ENCODE measurements at places on chromosomes 12 and 14. TPM values are rescaled to one million over a fixed set of nuclear protein-coding genes. Genes with fewer than 3 reads are reported as not detected.

GRCh38 chr12:118271770-118272417, 100.8 kb downstream of the TAOK3 start:
- H3K4me3 ChIP-seq = no peak overlapping the region
- no peak for DNase-seq
- H3K27ac ChIP-seq = no peak overlapping the region

GLIPR1L1 gene
- total RNA-seq = not detected

GRCh38 chr14:63435204-63435603, 108.0 kb downstream of the PPP2R5E start:
- peak overlapping the region; percentile 7 for H3K27ac ChIP-seq
- H3K4me1 ChIP-seq = peaks cover 13% of the 10 kb centered on the region
- DNase-seq = no peak
- H3K4me3 ChIP-seq = no peak overlapping the region
- no peaks in the 10 kb centered on the region for H3K36me3 ChIP-seq

DNA sequence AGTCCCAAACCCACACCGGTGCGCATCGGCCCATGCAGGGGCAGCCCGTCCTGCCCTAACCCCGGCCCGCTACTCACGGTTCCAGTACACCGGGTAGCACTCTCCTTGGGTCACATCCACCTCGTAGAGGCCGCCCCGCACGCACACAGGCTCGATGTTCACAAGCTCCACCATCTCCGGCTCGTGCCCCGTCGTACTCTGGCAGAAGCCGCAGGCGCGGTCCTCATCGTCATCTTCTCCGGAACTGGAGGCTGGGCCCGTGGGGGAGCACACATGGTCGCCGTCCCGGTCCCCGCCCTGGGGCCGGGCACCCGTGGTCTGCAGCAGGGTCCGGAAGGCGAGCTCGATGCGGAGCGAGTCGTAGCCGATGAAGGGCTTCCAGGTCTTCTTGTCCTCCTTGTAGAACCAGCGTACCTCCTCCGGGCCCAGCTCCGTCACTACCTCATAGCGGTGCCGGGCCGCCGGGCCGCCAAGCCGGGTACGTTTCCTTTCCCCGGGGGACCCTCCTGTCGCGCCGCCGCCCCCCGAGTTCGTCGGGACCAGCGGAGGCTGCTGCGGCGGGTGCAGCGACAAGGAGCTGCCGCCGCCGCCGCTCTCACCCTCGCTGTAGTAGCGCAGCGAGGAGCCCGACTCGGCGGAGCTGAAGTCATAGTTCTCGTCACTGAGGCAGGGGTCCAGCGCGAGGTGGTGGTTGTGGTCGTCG, 788 bp downstream of the DDHD1 start:
- peak; percentile 25 for DNase-seq
- H3K4me3 ChIP-seq = peak overlapping the region; percentile 93
- H3K4me1 ChIP-seq = peaks cover 14% of the 10 kb centered on the region

DNA sequence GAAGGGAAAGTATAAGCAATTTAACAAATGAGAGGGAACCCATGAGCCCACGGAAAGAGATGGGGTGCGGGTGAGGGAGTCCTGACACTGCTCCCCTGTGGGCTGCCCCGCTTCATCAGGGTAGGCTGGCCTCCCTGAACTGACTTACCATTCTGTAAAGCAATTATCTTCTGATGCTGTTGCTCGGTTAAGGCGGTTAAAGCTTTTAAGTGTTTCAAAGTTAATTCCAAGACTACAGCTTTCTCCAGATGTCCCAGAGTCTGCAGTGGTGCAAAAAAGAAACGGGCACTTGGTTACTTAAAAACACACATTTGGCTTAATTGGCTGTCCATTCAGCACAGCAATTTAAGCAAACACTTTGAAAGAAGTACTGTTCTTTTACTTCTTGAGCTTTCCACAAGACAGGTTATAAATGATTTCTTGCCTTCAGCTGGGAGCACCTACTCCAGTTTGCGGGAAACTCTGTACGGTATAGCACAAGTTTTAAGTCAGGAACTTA, 1.3 kb downstream of the BHLHE41 start:
- H3K4me3 ChIP-seq = peak overlapping the region; percentile 80
- H3K27ac ChIP-seq = peak overlapping the region; percentile 89
- H3K27me3 ChIP-seq = peaks cover 76% of the 10 kb centered on the region
- no peaks in the 10 kb centered on the region for H3K36me3 ChIP-seq
- DNase-seq = no peak

DNA sequence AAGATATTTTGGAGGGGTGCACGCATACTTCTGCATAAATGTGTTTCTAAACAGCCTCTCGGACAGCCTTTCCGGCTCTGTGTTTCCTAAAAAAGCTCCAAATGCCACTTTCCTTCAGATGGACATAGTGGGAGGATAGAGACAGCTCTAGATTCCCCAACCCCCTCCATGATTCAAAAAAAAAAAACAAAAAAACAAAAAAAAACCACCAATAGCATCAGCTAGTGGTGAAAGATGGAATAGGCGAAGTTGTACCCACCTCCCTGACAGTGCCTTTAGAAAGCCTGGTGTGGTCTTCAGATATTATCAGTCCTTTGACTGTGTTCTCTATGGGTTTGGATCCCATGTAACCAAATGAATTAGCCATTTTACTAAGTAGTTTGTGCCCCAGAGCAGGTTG, 94.1 kb downstream of the PHETA1 start:
- H3K27me3 ChIP-seq = no peaks in the 10 kb centered on the region
- H3K4me1 ChIP-seq = peaks cover 2% of the 10 kb centered on the region
- peaks cover 34% of the 10 kb centered on the region for H3K36me3 ChIP-seq
- no peak overlapping the region for H3K27ac ChIP-seq
- H3K4me3 ChIP-seq = no peak overlapping the region
- DNase-seq = no peak

DNA sequence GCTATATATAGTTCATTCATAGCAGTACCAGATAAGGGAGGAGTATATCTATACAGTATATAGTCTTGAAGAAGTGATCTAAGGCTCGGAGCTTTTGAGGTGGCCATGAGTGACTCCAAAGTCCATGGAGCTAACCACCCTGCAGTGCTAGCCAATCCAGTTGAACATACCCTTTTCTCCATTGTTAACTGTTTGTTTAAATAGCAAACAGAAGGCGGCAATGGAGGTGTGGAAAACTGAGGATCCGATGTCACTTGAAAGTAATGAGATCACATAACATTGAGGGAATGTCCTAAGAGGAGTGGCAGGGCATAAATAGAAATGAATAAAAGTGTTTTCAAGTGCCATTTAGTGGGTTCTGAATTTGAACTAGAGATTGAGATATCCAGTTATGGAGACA, 12.4 kb upstream of the SNAPC1 start:
- peaks cover 23% of the 10 kb centered on the region for H3K36me3 ChIP-seq
- DNase-seq = no peak
- peaks cover 8% of the 10 kb centered on the region for H3K4me1 ChIP-seq
- H3K4me3 ChIP-seq = no peak overlapping the region
- no peaks in the 10 kb centered on the region for H3K27me3 ChIP-seq

CYP46A1 gene
- 2.9 TPM for total RNA-seq

TAS2R42 gene
- total RNA-seq = not detected

DNA sequence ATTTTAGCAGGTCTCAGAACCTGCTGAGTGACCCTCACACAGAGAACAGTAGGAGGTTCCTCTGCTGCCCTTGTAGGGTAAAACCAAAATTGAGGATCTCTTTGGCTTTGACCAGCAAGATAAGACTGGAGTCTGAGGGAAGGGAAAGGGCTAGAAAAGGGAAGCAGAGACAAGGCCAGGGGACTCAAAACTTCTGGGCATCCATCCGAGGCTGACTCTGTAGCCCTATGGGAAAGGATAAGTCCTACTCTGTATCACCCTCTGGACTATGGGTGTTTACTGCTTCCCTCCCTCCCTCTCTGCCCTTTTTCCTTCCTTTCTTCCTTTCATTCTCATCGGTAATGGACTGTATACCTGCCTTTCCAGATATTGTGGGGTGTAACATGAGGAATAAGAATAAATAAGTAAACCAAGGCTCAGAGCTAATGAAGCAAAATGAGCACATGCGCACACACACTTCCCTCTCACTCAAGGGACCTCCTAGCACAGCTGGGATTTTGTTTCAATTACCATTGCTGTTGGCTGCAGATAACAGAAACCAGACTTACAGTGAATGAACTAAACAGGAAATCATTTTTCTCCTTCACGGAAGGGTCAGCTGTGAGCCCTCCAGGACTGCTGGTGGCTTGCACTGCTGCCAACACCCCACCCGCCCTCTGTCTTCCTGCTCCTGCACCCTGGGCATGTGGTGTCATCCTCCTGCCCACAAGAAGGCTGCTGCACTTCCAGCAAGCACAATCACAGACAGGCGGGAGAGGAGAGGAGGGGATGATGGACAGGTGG, 404.4 kb upstream of the CCDC196 start:
- no peak overlapping the region for H3K27ac ChIP-seq
- peaks cover 4% of the 10 kb centered on the region for H3K4me1 ChIP-seq
- DNase-seq = no peak
- no peak overlapping the region for H3K4me3 ChIP-seq
- H3K36me3 ChIP-seq = no peaks in the 10 kb centered on the region

MYH7 gene
- not detected for total RNA-seq

GRCh38 chr14:59197695-59198262, 9.3 kb downstream of the DAAM1 start:
- no peak overlapping the region for H3K4me3 ChIP-seq
- H3K4me1 ChIP-seq = peaks cover 4% of the 10 kb centered on the region
- DNase-seq = no peak
- no peaks in the 10 kb centered on the region for H3K36me3 ChIP-seq
- peak overlapping the region; percentile 90 for H3K27ac ChIP-seq

DNA sequence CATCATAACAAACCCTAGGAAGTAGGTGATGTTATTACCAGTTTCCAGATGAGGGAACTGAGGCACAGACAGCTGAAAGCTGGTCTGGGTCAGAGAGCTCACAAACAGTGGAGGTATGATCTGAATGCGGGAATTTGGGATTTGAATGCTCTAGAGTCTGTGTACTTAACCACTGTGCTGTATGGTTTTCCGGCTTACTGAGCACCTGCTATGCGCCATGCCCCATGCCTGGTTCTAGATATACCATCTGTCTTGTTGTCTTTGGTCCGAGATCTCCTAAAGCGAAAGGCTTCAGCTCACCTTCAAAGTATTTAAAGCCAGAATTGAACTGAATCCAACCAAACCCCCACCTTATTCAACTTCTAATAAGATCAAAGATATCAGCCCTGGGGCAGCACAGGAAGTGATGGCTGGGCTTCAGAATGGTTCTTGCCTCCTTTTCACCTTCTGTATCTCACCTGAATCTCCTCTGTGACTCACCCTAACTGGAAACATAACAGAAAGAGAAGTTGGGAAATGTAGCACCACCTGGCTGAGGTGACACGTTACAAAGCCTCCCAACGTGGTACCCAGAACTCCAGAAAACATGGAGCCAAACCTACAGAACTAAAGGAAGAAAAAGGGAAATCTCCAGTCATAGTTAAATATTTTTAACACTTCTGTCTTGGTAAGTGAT, 54.3 kb downstream of the PRMT8 start:
- no peak for DNase-seq
- no peaks in the 10 kb centered on the region for H3K36me3 ChIP-seq
- no peak overlapping the region for H3K27ac ChIP-seq
- H3K4me1 ChIP-seq = peaks cover 5% of the 10 kb centered on the region
- H3K27me3 ChIP-seq = peaks cover 14% of the 10 kb centered on the region

DNA sequence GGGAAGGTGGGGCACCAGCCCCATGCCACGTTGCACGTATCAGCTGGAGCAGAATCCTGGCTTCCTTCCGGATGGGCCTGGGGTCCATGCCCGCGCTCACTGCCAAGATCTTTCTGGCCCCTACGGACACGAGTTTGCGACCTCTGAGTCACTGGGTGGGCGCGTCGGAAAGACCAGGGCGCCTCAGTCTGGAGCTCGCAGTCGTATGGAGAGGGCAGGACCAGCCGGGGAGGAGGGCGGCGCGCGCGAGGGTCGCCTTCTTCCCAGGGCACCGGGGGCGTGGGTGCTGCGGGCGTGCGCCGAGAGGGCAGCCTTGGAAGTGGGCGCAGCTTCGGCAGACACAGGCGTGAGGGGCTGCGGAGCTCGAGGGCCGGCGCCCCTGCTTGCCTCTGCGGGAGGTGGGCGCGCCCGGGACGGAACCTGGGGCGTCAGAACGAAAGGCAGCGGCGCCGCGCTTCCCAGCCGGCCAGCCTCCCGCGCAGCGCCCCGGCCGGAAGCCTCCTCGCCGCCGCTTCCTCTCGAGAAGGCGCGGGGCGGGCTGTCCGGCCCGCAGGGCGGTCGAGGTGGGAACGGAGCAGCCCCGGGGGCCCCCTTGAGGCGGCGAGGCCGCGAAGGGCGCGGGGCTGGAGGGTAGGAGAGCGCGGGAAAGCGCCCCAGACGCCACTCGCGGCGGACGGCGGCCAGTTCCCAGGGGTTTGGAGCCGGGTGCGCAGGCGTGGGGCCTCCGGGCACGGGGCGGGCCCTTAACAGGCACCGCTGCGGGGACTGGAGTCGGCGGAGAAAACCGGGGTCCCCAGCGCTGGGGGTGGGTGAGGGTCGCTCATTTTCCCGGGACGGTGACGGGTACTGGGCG, at the start of gene ARL6IP4:
TSS of gene ARL6IP4 (plus strand) at position 499 of the 853 bp plus-strand sequence. CDS start 459 bp downstream, outside the sequence.
- H3K27me3 ChIP-seq = no peaks in the 10 kb centered on the region
- H3K27ac ChIP-seq = peak within 1 kb of the TSS; percentile 95
- peaks cover 21% of the 10 kb centered on the region for H3K4me1 ChIP-seq
- H3K36me3 ChIP-seq = no peaks in the 10 kb centered on the region
- peak within 1 kb of the TSS; percentile 85 for H3K4me3 ChIP-seq
- DNase-seq = peak; percentile 37

SDS gene
- not detected for total RNA-seq

GRCh38 chr12:46983959-46984841, 95.2 kb upstream of the PCED1B start:
- no peak for DNase-seq
- no peak overlapping the region for H3K4me3 ChIP-seq
- H3K36me3 ChIP-seq = no peaks in the 10 kb centered on the region
- peaks cover 5% of the 10 kb centered on the region for H3K4me1 ChIP-seq
- no peaks in the 10 kb centered on the region for H3K27me3 ChIP-seq

CMAS gene
- total RNA-seq = 55.8 TPM

DNA sequence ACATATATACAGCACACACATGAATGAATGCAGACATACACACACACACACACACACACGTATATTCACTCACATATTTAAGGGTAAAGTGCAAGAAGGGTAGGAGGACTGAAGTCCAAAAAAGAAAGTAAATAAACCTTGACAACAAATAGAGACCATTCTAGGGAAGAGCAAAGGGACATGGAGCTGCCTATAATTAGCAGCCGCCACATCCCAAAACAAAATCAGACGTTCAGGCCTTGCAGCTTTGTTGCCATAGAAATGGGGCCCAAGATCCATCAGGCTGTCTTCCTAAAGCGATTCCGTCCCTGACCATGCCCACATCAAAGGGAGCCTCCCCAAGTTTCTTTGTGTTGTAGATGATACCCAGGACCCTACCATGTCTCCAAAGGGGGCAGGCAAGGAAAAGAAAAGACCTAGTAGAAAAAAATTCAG, 703.5 kb upstream of the TBX3 start:
- H3K4me3 ChIP-seq = no peak overlapping the region
- H3K4me1 ChIP-seq = no peaks in the 10 kb centered on the region
- no peaks in the 10 kb centered on the region for H3K36me3 ChIP-seq
- H3K27me3 ChIP-seq = peaks cover 11% of the 10 kb centered on the region
- DNase-seq = no peak

- no peak overlapping the region for H3K27ac ChIP-seq
- peak; percentile 41 for DNase-seq
- H3K4me1 ChIP-seq = no peaks in the 10 kb centered on the region
- no peaks in the 10 kb centered on the region for H3K36me3 ChIP-seq
- no peak overlapping the region for H3K4me3 ChIP-seq
- no peaks in the 10 kb centered on the region for H3K27me3 ChIP-seq
Observed at GRCh38 chr12:43444940-43445564, 107.0 kb downstream of the ADAMTS20 start.
